ENCODE measurements at places on chromosomes 5 and 9. TPM values are rescaled to one million over a fixed set of nuclear protein-coding genes. Genes with fewer than 3 reads are reported as not detected.

Gene WDR70
- 29.5 TPM for total RNA-seq

DNA sequence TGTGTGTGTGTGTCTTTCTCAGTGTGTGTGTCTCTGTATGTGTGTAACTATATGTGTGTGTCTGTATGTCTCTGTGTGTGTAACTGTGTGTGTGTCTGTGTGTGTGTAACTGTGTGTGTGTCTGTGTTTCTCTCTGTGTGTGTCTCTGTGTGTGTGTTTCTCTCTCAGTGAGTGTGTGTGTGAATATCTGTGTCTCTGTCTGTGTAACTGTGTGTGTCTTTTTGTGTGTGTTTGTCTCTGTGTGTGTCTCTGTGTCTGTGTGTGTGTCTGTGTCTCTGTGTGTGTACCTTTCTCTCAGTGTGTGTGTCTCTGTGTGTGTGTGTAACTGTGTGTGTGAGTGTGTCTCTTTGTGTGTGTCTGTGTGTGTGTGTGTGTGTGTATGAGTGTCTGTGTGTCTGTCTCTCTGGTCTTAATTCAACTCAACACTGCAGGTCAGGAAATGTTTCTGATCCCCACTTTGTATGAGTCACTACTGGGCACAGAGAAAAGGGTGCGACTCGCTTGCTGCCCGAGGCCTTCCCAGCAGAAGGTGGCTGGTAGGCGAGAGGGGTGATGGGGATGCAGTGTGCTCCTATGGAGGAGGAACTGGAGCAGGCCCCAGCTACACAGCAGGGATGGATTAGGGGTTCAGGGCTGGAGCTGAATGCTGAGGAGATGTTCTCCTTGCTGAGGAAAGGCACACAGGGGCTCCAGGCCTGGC is 52.1 kb downstream of the NSG2 start:
- no peak for DNase-seq

GRCh38 chr9:103941104-103941503 is 153.0 kb upstream of the SMC2 start:
- no peak for DNase-seq

DNA sequence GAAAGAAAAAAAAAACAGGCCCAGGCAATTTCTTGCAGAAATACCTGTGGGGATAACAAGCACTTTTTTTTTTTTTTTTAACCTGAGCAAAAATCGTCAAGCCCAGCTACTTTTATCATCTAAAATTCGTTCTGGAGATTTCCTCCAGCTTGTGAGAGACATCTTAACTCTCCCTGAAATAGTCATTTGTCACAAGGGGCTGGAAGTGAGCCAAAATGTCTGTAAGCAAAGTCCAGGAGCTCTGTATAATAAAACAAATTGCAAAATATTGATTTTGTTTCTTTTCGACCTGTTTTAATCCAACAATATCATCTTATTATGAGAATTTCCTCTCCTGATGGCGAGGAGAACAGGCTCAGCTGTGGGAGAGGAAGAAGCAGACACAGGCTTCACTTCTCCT is 168.4 kb downstream of the TTLL11 start:
- no peak for DNase-seq

DNA sequence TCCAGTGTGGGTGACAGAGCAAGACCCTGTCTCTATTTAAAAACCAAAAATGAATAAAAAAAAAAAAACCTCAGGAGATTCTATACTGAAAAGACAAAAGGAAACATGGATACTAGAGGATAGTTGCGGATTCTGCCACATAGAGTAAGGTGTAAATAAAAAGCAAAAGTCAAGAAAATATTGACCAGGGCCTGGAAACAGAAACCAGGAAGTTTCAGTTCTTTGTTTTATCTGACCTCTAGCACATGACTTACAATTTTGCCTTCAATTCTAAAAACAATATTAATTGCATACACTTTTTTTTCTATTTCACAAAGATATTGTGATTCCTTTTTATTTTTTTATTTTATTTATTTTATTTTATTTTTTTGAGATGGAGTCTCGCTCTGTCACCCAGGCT is 96.2 kb upstream of the NMUR2 start:
- no peak for DNase-seq

GRCh38 chr5:30802961-30803705 is 390.4 kb upstream of the CDH6 start:
- no peak for DNase-seq

GRCh38 chr5:144464306-144464705 is 293.6 kb downstream of the KCTD16 start:
- no peak for DNase-seq

GRCh38 chr5:149415066-149415967 is 36.2 kb upstream of the IL17B start:
- DNase-seq = no peak

GRCh38 chr5:14579731-14580397 is 1.7 kb upstream of the OTULINL start:
- DNase-seq = no peak

DNA sequence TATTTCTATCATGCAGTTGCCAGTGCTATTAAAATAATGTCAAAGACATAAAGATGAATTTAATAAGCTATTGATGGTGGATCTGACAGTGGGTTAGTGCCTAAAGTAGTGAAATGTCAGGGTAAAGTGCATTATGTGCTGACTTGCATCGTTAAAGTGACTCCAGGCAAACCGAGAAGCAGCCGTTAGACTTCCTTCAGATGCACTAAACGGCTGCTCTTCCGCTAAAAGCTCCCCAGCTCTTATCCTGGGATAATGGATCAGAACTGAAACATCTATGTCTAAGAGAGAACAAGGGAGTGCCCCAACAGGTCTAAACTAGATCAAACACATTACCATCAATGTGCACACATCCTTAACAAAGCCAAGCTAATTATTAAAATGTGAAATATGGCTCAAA is 468.2 kb downstream of the NTRK2 start:
- DNase-seq = no peak

DNA sequence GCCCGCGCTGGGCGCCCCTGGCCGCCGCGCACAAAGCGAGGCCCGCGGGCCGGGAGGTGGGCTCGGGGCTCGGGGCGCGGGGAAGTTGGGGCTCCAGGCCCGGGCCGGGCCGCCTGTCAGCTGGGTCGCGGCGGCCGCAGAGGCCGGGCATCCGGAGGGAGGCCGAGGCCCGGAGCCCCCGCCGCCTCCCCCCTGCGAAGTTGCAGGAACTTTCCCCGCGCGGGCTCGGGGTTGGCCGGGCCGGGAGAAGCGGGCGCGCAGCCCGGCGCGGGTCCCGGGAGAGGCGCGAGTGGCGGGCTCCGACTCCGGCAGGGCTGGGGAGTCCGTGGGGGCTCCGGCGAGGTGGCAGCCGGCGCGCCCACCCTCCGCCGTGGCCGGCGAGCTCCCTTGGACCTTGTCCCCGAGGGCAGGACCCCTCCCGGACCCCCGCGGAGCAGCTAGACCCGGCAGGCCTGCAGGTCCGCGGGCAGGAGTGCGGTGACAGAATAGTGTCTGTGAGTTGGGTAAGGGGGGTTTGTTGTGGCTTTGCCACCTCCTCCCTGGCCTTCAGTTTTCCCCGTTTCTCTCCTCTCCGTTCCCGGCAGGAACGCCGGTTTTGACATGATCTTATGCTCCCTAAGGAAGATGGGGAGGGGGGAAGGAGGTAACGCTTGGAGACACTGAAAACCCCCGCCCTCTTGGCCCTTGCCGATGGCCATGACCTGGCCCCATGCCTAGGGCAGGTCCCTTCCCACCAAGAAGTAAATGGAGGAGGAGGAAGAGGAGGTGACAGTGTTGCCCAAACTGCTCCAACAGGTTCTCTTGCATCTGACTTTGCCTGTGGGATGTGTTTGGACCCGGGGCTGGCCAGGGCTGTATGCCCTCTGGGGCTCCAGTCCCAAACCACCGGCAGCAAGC is 942 bp downstream of the PHF2 start:
- no peak for DNase-seq

DNA sequence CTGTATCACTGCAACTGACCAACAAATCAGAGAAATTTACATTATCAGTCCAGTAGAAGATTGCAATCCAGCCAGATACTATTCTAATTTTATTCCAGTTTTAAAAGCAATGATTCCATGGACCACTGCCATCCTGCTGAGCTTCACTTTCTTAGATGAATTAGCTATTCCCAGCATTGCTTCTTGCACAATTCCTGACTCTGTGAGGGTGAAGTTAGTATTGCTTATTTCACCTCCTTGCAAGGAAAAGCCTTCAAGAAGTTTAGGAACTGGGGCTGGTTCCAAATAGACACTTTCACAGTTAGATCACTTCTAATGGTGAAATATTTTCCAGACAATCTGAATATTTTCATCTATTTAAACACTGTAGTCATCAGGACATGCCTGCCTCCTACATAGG is 338.6 kb upstream of the TNC start:
- DNase-seq = no peak

DNA sequence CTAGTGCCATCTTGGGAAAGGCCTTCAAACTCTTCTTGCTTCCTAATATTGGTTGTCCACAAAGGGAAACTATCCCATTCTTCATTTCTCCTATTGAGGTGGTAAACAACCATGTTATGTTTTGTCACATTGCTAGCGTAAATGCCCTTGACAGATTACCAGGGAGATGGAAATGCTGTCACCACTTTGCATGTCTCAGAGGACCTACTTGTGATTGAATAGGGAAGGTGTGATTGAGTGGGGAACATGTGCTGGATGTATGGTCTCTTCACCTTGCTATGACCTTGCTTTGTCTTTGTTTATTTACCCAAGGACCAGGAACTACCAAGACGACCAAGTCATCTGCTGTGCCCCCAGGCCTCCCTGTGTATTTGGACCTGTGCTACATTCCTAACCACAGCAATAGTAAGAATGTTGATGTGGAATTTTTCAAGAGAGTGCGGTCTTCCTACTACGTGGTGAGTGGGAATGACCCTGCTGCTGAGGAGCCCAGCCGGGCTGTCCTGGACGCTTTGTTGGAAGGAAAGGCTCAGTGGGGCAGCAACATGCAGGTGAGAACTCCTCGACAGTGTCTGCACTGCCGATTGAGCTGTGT is 96.1 kb downstream of the MAP1B start:
- no peak for DNase-seq

- DNase-seq = no peak
These were observed 1.5 kb upstream of the PCYOX1L start for GRCh38 chr5:149356391-149356790.

GRCh38 chr9:93807166-93808074 is 147.7 kb downstream of the BARX1 start:
- no peak for DNase-seq

Data from Panc1 (cell line).